Astrocyte (in vitro differentiated cells and primary cell): ENCODE measurements at places on chromosomes 4 and X. TPM values are rescaled to one million over a fixed set of nuclear protein-coding genes. Genes with fewer than 3 reads are reported as not detected.
A peak's percentile ranks its signal among the peaks of the same experiment; 100 is the strongest.

PARM1 gene
- total RNA-seq, result 1.2 and 2.4 TPM in 2 replicates

TRIML1 gene
- total RNA-seq, result not detected in 2 replicates

ATP1B4 gene
- total RNA-seq, result not detected in 2 replicates

SHROOM4 gene
- 7.0 and 7.6 TPM in 2 replicates for total RNA-seq

GRCh38 chr4:86895692-86896488 is 3.7 kb upstream of the C4orf36 start:
- DNase-seq, result peak; percentile 53

- DNase-seq, result no peak
Measured at GRCh38 chr4:88993246-88993645, 63.7 kb downstream of the FAM13A start.

- peak; percentile 11 for DNase-seq
Measured at GRCh38 chr4:2535376-2536192, 863 bp upstream of the FAM193A start.

DNA sequence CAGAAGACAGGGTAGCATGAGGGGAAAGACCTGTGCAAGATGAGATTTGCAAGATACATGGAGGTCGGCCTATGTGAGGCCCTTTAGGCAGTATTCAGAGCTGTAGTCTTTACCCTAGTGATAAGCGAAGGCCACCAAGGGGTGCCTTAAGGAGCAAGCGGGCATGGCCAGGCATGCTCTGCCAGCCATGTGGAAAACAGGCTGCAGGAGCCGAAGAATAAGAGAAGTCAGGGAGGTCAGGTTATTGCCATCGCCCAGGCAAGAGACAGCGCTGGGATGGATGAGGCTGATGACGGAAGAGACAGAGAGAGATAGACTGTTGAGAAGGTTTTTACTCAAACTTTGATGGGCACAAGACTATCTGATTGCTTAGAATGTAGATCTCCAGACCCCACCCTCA is 7.0 kb upstream of the FATE1 start:
- DNase-seq, result no peak

DNA sequence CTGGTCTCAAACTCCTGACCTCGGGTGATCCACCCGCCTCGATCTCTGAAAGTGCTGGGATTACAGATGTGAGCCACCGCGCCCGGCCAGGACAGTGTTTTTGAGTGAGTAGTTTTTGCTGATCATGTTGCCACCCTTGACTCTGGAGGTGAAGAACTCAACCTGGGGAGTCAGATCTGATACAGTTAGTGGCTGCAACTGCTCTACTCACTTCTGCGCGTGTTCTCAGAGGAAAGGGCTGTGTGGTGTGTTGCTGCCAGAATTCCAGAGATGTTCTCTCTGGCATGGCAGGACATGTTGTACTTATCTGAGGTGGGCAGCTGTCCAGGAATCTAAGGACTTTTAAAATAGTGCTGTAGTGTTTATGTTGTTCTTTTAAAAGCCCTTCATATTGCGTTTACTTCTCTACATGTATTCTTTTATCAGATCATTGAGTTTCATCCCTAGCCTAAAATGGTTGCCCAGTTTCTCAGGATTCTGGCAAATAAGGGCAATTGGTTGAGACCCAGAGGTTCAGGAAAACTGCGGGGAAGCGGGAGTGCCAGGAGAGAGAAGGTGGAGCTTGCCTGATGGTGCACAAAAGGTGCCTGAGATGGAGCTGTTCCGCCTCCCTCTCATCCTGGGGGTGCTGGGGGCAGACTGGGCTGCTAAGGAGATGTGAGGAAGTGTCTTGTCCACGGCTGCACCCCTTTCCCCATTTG is 97.7 kb downstream of the ARHGAP10 start:
- no peak for DNase-seq

DNA sequence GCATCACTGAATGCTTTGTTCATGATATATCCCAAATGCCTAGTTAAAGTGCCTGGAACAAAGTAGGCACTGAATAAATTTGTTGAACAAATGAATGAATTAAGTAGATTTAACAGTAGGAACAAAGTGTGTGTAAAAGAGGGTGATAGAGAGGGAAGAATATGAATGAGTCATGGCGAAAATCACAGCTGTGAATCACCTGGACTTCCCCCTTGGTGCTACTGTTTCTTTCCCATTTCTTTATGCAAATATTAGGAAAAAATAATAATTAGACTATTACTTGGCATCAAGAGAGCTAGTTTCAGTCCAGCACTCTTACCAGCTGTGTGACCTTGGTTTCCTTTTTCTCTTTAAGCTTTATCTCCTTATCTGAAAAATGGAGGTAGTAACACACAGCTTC is 9.2 kb downstream of the SPIN3 start:
- DNase-seq, result no peak

- peak; percentile 12 for DNase-seq
Measured at GRCh38 chr4:146095091-146095690, 80.3 kb upstream of the LSM6 start.

- DNase-seq, result no peak
Measured at GRCh38 chrX:130196466-130196865, 24.7 kb downstream of the RAB33A start.

DNA sequence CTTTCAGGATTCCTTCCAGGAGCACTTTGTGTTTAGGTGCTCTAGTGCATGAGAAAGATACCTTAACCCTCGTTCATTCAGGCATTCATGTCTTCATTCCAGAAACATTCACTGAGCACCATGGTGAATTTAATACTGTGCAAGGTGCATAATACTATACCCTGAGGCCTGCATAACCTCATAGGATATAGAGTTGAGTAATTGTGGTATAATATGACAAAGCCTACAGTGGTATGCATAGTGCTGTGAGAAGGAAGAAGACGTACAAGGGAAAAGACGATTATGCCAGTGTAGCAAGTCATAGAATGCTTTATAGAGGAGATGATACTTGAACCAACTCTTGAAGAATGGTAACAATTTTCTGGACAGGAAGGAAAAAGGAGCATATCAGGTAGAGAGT is 34.3 kb downstream of the MTM1 start:
- no peak for DNase-seq
